Spinal cord (tissue), 10 donors: ENCODE measurements at places on chromosomes 7 and 10.
A peak's percentile ranks its signal among the peaks of the same experiment; 100 is the strongest.

GRCh38 chr10:27959093-27959715 lies 39.7 kb downstream of the ODAD2 start:
- no peaks in the 10 kb centered on the region for H3K4me1 ChIP-seq
- H3K27me3 ChIP-seq, result no peaks in the 10 kb centered on the region
- no peak overlapping the region for H3K4me3 ChIP-seq
- no peak overlapping the region for H3K27ac ChIP-seq

DNA sequence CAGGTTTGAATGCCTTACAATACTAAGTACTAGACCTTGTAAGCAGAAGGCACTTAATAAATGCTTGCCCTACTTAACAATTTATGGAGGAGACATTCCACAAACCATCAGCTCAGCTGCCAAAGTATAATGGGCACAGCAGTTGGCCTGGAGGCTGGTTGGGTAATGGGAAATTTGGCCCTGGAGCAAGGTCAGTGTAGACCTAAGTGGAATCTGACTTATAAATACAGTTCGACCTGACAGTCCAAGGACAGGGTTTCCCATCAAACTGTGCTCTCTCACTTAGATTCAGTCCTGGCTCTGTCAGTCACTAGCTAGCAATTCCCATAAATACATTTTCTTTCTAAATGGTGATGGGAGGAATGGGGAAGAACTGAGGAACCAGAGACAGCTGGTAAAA lies 62.6 kb upstream of the ABCB4 start:
- no peak overlapping the region for H3K4me3 ChIP-seq
- no peaks in the 10 kb centered on the region for H3K27me3 ChIP-seq
- no peaks in the 10 kb centered on the region for H3K4me1 ChIP-seq
- DNase-seq, result no peak
- H3K27ac ChIP-seq, result no peak overlapping the region

DNA sequence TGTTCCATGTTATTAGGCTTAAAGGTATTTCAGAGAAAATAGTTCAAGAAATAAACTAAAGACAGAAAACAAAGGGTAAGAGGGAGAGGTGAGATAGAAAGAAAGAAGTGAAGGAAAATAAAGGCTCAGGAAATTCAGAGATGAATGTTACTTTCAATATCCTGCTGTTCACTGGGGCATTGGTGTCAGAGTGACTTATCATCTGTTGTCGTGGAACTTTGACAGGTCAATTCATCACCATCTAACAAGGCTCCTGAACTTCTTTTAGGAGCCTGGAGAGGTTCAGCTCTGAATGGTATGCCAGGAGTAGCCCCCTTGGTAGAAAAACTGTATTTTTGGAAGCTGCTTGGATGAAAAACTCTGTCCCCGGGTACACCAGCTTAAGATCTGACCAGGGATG lies 100.1 kb downstream of the KLF6 start:
- H3K27ac ChIP-seq, result no peak overlapping the region
- no peak overlapping the region for H3K4me3 ChIP-seq
- H3K27me3 ChIP-seq, result no peaks in the 10 kb centered on the region

- no peak for DNase-seq
- H3K27ac ChIP-seq, result peak overlapping the region; percentile 96
- H3K4me3 ChIP-seq, result no peak overlapping the region
- H3K27me3 ChIP-seq, result no peaks in the 10 kb centered on the region
- no peaks in the 10 kb centered on the region for H3K36me3 ChIP-seq
Measured at GRCh38 chr10:3787016-3787400, 2.0 kb upstream of the KLF6 start.

- H3K27ac ChIP-seq, result no peak overlapping the region
- H3K4me3 ChIP-seq, result peak overlapping the region; percentile 66
- H3K36me3 ChIP-seq, result no peaks in the 10 kb centered on the region
- peaks cover 18% of the 10 kb centered on the region for H3K4me1 ChIP-seq
Measured at GRCh38 chr10:86522510-86522855, 891 bp upstream of the WAPL start.

GRCh38 chr7:24847754-24848153 lies 90.5 kb upstream of the GSDME start:
- no peaks in the 10 kb centered on the region for H3K36me3 ChIP-seq
- DNase-seq, result no peak
- no peaks in the 10 kb centered on the region for H3K4me1 ChIP-seq
- no peak overlapping the region for H3K27ac ChIP-seq

- peaks cover 7% of the 10 kb centered on the region for H3K4me1 ChIP-seq
- no peaks in the 10 kb centered on the region for H3K27me3 ChIP-seq
- DNase-seq, result no peak
- H3K27ac ChIP-seq, result no peak overlapping the region
- peaks cover 53% of the 10 kb centered on the region for H3K36me3 ChIP-seq
Measured at GRCh38 chr7:134452419-134452838, 6.5 kb downstream of the AKR1B1 start.

- no peaks in the 10 kb centered on the region for H3K36me3 ChIP-seq
- H3K27me3 ChIP-seq, result peaks cover 2% of the 10 kb centered on the region
- DNase-seq, result no peak
- H3K27ac ChIP-seq, result no peak overlapping the region
- no peaks in the 10 kb centered on the region for H3K4me1 ChIP-seq
- no peak overlapping the region for H3K4me3 ChIP-seq
Measured at GRCh38 chr10:129410688-129411392, 56.2 kb upstream of the MGMT start.

- no peaks in the 10 kb centered on the region for H3K4me1 ChIP-seq
- no peak overlapping the region for H3K27ac ChIP-seq
- no peaks in the 10 kb centered on the region for H3K36me3 ChIP-seq
- no peak for DNase-seq
Measured at GRCh38 chr10:48798481-48799254, 114.0 kb downstream of the WDFY4 start.

DNA sequence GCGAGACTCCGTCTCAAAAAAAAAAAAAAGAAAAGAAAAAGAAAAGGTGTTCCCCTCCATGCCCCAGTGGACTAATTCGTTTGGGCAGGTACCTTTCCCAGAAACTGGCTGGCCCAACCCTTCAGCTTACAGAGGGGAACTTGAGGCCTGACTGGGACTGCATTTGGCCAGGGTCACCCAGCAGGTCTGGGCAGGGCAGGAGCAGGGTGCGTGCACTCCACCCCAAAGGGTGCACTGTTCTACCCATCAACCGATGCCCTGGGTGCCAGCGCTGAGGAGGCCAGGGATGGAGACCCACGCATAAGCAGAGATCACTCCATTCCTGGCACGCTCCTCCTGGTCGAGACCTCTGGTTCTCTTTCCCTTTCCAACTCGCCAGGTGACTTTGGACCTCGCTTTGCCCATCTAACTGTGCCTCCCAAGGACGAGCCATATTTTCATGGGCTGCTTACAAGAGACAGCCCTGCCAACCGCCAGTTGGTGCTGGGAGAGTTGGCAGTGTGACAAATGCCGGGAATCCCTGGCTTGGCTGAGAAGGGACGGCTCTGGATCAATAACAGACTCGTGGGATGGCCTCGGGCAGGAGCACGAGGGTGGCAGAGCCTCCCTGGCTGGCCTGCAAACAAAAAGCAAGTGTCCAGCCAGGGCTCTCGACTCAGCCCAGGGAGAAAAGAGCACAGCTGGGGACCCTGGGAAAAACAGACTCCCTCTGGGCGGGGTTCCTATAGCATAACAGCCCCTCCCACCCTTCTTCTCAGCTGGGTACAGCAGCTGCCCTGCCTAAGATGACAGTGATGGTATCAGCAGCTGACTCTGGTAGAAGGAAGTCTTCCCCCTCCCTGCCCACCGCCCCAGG lies 7.9 kb downstream of the HSPB1 start:
- peak overlapping the region; percentile 71 for H3K27ac ChIP-seq
- peaks cover 30% of the 10 kb centered on the region for H3K4me1 ChIP-seq
- H3K27me3 ChIP-seq, result no peaks in the 10 kb centered on the region
- H3K4me3 ChIP-seq, result no peak overlapping the region
- DNase-seq, result peak; percentile 38

- no peaks in the 10 kb centered on the region for H3K4me1 ChIP-seq
- no peaks in the 10 kb centered on the region for H3K36me3 ChIP-seq
- no peak overlapping the region for H3K27ac ChIP-seq
Measured at GRCh38 chr7:39186671-39187070, 209.0 kb downstream of the POU6F2 start.

DNA sequence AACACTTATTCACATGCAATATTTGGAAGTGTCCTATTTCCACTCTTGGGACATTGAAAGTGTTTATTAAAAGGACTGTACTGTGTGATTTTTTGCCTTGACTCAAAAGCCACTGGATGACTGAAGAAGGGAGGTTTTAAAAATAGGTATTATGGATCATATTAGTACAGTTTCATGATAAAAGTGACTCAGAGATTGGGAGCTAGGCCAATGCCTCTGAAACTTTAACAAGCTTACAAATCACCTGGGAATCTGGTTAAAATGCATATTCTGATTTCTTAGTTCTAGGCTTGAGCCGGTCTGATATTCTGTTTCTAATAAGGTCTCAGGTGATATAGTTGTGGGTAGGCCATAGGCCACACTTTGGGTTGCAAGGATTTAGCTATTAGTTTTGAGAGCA lies 191.2 kb downstream of the PLXDC2 start:
- H3K36me3 ChIP-seq, result peaks cover under 1% of the 10 kb centered on the region
- no peak overlapping the region for H3K4me3 ChIP-seq
- no peak overlapping the region for H3K27ac ChIP-seq
- peaks cover 10% of the 10 kb centered on the region for H3K4me1 ChIP-seq
- DNase-seq, result no peak

DNA sequence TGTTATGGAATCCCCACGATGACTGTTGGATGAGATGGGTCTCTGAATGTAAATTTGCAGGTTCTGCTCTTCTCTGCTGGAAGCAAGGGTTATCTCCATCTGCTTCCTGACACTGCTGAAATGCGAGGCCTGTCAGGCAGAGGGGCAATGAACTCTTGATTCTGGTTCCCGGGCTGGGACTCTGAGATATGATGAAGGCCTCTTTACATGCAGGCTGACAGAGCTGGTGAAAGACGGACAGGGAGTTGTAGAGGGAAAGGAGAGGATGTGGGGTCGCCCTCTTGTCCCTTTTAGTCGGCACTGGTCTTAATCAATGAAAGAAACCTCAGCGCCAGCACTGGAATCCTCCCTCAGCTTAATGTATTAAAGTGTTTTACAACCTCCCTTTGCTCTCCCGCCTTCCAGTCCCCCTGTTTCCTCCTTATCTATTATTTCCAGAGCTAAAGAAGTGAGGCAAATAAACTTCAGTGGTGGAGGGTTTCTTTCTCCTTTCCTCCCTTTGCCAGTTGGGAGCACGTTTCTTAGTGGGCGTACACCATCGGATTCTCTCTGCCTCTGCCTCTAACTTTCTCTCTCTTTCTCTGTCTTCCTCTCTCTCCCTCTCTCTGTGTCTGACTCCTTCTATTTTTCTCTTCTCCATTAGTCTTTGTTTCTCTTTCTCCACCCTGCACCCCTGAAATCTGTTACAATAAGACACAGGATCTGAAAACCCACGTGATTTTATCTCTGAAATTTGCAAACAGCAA lies 145.6 kb downstream of the BAMBI start:
- no peak overlapping the region for H3K27ac ChIP-seq
- no peaks in the 10 kb centered on the region for H3K36me3 ChIP-seq

DNA sequence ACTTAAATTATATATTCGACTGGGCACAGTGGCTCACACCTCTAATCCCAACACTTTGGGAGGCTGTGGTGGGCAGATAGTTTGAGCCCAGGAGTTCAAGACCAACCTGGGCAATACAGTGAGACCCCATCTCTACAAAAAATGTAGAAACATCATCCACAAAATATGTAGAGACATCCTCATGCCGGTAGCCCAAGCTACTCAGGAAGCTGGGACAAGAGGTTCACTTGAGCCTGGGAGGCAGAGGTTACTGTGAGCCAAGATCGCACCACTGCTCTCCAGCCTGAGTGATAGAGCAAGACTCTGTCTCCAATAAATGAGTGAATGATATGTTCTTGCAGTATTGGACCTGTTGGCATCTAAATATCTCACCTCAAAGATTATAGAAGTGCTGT lies 22.6 kb upstream of the TNS3 start:
- no peaks in the 10 kb centered on the region for H3K27me3 ChIP-seq
- H3K36me3 ChIP-seq, result no peaks in the 10 kb centered on the region
- no peak for DNase-seq
- no peak overlapping the region for H3K4me3 ChIP-seq
- no peak overlapping the region for H3K27ac ChIP-seq

DNA sequence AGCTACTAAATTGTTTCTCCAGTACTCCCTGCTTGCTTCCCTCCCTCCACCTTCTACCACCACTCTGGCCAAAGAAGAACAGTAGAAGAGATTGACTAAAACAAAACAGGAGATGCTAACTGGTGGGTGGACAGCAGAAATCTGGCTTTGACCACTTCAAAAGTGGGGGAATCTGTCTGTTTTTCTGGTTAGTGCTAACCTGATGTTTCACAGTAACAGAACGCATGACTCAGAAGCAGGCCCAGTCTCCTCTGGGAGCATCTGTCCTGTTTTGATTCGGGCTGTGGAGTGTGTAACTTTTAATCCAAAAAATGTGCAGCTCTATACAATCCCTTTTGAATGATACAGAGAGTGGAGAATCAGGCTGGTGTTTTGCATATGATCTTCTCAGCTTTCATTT lies 32.7 kb upstream of the ZNF438 start:
- no peaks in the 10 kb centered on the region for H3K36me3 ChIP-seq
- peak overlapping the region; percentile 73 for H3K27ac ChIP-seq
- DNase-seq, result no peak
- H3K4me1 ChIP-seq, result no peaks in the 10 kb centered on the region

DNA sequence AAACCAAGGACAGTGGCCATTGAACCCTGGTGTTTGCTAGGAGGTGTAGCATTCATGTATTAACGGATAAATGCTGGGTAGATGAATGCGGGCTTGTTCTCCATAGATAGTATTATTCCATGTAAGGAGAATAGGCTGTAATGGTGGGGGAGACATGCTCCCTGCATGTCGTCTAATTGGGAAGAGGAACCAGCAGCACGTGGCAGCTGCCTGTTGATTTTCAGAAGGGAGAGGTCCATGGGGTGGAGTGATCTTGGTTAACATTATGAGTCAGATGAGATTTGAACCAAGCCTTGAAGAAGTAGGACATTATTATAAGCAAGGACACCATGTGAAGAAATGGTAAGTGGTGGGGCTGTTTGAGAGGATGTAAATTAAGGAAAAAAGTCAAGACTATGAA lies 112.5 kb downstream of the WNT2 start:
- no peak overlapping the region for H3K27ac ChIP-seq
- no peak overlapping the region for H3K4me3 ChIP-seq
- DNase-seq, result no peak
- no peaks in the 10 kb centered on the region for H3K4me1 ChIP-seq
- H3K36me3 ChIP-seq, result peaks cover 6% of the 10 kb centered on the region

GRCh38 chr7:2755531-2755930 lies 67.5 kb downstream of the AMZ1 start:
- H3K36me3 ChIP-seq, result no peaks in the 10 kb centered on the region
- no peak overlapping the region for H3K27ac ChIP-seq
- H3K27me3 ChIP-seq, result no peaks in the 10 kb centered on the region
- H3K4me1 ChIP-seq, result peaks cover 33% of the 10 kb centered on the region
- DNase-seq, result no peak

DNA sequence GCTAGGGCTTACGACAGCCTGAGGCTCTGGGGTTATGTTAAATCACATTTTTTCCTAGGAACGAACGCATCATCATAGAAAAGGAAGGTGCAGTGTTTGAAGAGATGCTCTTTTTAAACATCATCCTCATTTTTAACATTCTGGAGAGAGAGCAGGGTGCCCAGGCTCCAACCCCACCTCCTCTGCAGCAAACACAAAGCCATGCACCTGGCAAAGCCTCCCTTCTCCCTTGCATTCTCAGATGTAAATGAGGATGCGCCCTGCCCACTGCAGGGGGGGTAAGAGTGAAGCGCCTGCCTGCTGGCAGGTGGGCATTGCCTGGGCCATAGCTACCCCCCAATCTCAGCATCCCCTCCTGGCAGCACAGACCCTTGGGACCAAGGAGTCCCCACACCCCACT lies 92.4 kb downstream of the PTPRN2 start:
- no peaks in the 10 kb centered on the region for H3K27me3 ChIP-seq
- peaks cover 39% of the 10 kb centered on the region for H3K4me1 ChIP-seq
- peak overlapping the region; percentile 33 for H3K27ac ChIP-seq
- H3K4me3 ChIP-seq, result no peak overlapping the region
